ENCODE measurements at places on chromosomes 5 and 9. TPM values are rescaled to one million over a fixed set of nuclear protein-coding genes. Genes with fewer than 3 reads are reported as not detected.
A peak's percentile ranks its signal among the peaks of the same experiment; 100 is the strongest.

DNA sequence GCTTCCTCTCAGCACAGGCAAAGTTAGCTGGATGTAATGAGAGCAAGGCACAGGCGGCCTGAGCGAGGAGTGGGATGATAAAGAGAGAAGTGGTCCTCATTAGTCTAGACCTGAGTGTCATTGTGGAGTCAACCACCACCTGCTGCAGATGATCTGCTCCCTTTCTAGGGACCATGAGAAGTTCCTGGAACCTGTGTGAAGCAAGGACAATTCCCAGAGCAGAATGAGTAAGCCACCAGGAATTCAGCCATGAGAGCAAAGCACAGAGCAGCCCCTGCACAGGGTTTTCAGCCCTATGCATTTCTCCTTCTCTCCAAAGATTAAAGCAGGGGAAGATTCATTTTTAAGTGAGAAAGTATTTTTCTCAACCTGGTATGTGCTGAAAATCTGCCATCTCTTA is 146.8 kb upstream of the SPEF2 start:
- DNase-seq, result no peak

DNA sequence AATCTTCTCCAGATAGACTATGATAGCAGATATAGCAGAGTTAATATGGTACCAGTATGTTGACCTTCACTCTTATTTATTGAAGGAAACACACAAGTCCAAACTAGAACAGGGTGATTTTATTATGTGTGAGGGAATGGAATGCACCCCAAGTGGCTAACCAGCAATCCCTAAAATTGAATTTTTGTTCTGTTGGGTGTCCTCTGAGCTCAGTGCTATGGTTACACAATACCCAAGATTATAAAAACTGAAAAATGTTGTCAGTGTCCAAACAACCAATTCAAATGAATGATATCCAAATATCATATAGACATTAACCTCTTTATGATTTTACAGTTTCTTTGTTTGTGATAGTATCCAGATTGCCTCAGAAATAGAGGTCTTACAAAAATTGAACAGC is 60.9 kb downstream of the NNT start:
- no peak for DNase-seq

GRCh38 chr9:125889112-125889475 is 141.9 kb downstream of the PBX3 start:
- no peak for DNase-seq

DNA sequence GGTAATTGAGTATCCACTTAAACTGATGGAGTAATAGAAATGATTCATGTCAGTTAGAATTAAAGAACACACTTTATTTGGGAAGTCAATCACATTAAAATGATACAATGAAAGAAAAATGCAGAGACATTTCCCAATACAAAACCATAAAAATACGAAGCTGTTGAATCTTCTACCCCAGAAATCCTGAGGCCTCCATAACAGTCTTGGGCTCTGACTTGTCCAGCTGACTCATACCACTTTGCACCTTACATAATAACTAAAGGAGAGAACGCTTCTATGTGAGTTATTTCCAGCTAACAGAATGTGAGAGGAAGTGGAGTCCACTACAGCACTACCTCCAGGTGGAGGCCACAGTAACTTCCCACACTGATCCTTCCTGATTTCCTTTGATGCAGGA is 305.0 kb downstream of the MRPS30 start:
- DNase-seq, result no peak

DNA sequence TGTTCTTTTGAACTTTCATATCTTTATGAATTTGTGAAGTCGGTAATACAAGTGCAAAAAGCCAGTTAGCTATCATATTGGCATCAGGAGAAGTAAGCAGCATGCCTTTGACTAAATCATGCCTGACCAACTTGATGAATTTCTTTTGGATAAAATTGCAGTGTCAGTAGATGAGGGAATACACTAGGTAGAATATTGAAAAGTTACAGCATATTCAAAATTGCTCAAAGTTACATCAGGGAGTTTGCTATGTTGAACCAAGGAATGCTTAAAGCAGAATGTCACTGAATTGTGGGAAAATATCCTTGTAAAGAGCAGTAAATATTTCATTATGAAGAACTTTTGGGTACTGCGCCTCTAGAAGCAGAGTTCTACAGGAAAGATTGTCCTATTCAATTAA is 87.1 kb upstream of the TLX3 start:
- no peak for DNase-seq

GRCh38 chr9:118162716-118163115 is 458.5 kb downstream of the TLR4 start:
- peak; percentile 18 for DNase-seq

DNA sequence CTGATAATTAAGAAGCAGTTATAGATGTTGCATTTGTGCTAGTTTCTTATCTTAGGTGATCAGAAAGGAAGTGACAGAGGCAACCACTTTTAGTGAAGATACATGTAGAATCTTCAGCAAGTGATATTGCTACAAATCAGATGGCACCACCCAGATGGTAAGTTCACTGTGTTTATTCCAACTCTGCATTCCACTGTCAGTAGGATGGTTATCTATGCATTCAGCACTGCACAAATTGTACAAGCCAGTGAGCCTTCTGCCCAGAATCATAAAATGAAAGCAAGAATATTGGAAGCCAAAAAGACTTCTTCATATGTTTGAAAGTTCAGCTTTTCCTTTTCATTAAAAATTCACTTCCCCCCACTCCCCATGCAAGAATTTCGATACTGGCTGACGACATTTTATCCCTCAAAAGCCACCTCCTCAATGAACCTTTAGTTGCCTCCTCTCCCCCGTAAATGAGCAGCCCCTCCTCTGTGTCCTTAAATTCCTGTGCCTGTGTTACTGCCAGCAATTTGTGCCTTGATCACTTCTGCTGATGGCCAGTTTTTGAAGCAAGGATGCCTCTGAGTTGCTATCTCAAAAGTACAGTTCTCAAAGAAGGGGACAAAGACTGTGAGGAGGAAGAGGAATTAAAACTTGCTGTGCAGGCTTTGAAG is 91.6 kb downstream of the ZSWIM6 start:
- no peak for DNase-seq

PCDHB14 gene
- 7.7 TPM for total RNA-seq

NR6A1 gene
- total RNA-seq, result 0.64 TPM

Data from Caki2 (cell line).